Thymus (tissue), 14 donors: ENCODE measurements at places on chromosomes 7 and 10. TPM values are rescaled to one million over a fixed set of nuclear protein-coding genes. Genes with fewer than 3 reads are reported as not detected.
A peak's percentile ranks its signal among the peaks of the same experiment; 100 is the strongest.

Gene CLDN3
- total RNA-seq: 6.0 TPM

Gene CDH23
- total RNA-seq: 9.1 TPM

Gene NCAPG2
- 22.7 TPM for total RNA-seq

Gene LRRC18
- 0.05 TPM for total RNA-seq

Gene CRTAC1
- total RNA-seq: 0.05 TPM

Gene PLEKHS1
- under 0.01 TPM for total RNA-seq

Gene CALN1
- 36.8 TPM for total RNA-seq

Gene TYW1B
- 9.7 TPM for total RNA-seq

Gene CDHR3
- total RNA-seq: 2.2 TPM

Gene PTF1A
- total RNA-seq: not detected

GRCh38 chr7:137873979-137874777 is 27.4 kb upstream of the DGKI start:
- H3K27ac ChIP-seq: no peak overlapping the region
- H3K27me3 ChIP-seq: no peaks in the 10 kb centered on the region
- H3K36me3 ChIP-seq: peaks cover 3% of the 10 kb centered on the region

GRCh38 chr10:69972981-69973397 is 79.7 kb upstream of the MACROH2A2 start:
- no peaks in the 10 kb centered on the region for H3K4me1 ChIP-seq
- no peak for DNase-seq
- no peaks in the 10 kb centered on the region for H3K36me3 ChIP-seq
- no peaks in the 10 kb centered on the region for H3K27me3 ChIP-seq

- no peaks in the 10 kb centered on the region for H3K36me3 ChIP-seq
- H3K27ac ChIP-seq: no peak overlapping the region
- H3K4me1 ChIP-seq: no peaks in the 10 kb centered on the region
- no peak for DNase-seq
- H3K4me3 ChIP-seq: no peak overlapping the region
- H3K27me3 ChIP-seq: no peaks in the 10 kb centered on the region
These were observed 767.2 kb downstream of the NXPH1 start for GRCh38 chr7:9200626-9201025.

- no peak overlapping the region for H3K27ac ChIP-seq
- H3K4me3 ChIP-seq: no peak overlapping the region
- DNase-seq: no peak
- no peaks in the 10 kb centered on the region for H3K27me3 ChIP-seq
These were observed 18.3 kb downstream of the ANKMY2 start for GRCh38 chr7:16627236-16627635.

DNA sequence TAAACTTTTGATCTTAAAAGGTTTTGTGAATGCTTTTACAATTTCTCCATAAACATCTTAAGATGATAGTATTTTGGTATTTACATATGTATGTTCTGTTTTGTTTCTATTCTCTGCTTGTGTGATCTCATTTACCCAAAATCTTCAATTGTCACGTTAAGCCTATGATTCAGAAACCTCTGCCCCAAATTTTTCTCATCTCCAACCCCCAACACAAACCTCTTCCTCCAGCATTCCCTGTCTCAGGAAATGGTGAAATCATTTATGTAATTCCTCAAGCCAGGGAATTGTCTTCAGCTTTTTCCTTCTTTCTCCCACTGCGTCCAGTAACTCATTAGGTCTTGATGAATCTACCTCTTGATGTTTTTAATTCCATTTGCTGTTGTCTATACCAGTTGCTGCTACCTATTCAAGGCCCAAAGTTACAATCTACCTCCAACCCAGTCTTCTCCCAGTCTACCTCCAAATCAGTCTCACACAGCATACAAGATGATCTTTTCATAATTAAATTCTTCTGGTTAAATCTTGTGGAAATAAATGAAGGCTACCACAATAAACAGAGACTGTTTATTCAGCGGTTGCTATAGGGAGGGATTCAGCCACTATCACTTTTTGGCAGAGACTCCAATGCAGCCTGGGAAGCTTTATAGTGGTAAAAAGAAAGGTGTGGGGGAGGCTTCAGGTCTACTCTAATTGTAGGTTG is 5.8 kb downstream of the CFAP69 start:
- no peaks in the 10 kb centered on the region for H3K36me3 ChIP-seq
- no peak overlapping the region for H3K4me3 ChIP-seq
- no peak overlapping the region for H3K27ac ChIP-seq
- peaks cover 4% of the 10 kb centered on the region for H3K27me3 ChIP-seq
- no peaks in the 10 kb centered on the region for H3K4me1 ChIP-seq
- DNase-seq: no peak

- DNase-seq: no peak
- no peak overlapping the region for H3K4me3 ChIP-seq
These were observed 16.7 kb upstream of the MGAM2 start for GRCh38 chr7:142094861-142095260.

GRCh38 chr10:77877441-77878344 is 48.9 kb downstream of the DLG5 start:
- no peaks in the 10 kb centered on the region for H3K36me3 ChIP-seq
- no peak overlapping the region for H3K27ac ChIP-seq
- no peaks in the 10 kb centered on the region for H3K4me1 ChIP-seq

GRCh38 chr7:1541431-1542162 is 11.1 kb downstream of the MAFK start:
- no peaks in the 10 kb centered on the region for H3K27me3 ChIP-seq
- no peak for DNase-seq
- no peak overlapping the region for H3K4me3 ChIP-seq
- H3K4me1 ChIP-seq: peaks cover 19% of the 10 kb centered on the region
- H3K27ac ChIP-seq: no peak overlapping the region

DNA sequence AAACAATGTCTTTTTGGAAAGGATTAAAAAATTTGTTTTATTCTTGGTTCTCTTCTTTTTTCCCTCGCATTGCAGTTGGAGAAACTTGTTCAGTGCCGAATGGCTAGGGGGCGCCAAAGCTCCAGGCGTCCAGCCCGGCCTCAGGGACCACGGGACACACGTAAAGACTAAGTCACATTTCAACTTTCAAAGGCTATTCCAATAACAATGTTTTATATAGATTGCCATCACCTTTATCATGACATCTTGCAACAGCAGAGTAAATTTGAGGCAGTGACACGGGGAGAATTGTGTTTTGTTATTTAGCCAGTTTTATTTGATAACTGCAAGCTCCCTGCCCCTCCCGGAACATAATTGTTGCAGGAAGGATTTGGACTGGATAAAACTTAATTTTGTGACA is 2.2 kb upstream of the IGFBP3 start:
- no peaks in the 10 kb centered on the region for H3K36me3 ChIP-seq
- DNase-seq: peak; percentile 55
- peaks cover 5% of the 10 kb centered on the region for H3K4me1 ChIP-seq
- peaks cover 41% of the 10 kb centered on the region for H3K27me3 ChIP-seq
- H3K4me3 ChIP-seq: no peak overlapping the region

GRCh38 chr10:25294032-25294926 is 119.5 kb downstream of the GPR158 start:
- H3K27me3 ChIP-seq: no peaks in the 10 kb centered on the region
- no peaks in the 10 kb centered on the region for H3K4me1 ChIP-seq
- no peaks in the 10 kb centered on the region for H3K36me3 ChIP-seq

DNA sequence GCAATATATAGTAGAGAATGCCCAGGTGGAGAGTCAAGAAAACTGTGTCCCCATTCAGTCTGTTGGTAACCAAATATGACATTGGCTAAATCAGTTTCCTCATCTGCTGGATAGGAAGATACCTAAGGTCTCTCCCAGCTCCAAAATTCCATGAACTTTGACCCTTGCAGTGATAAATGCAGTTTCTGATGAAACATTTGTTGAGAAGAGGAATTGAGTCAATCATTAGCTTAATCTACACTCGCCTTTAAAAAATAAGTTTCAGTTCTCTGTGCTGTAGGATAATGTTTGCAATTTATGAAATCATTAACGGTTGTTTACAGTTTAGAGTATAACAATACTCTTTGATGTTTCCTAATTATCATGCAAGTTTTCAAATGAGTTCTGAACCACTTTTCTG is 38.0 kb upstream of the SLC25A13 start:
- H3K36me3 ChIP-seq: no peaks in the 10 kb centered on the region
- H3K27me3 ChIP-seq: no peaks in the 10 kb centered on the region
- no peak overlapping the region for H3K27ac ChIP-seq
- H3K4me3 ChIP-seq: no peak overlapping the region

DNA sequence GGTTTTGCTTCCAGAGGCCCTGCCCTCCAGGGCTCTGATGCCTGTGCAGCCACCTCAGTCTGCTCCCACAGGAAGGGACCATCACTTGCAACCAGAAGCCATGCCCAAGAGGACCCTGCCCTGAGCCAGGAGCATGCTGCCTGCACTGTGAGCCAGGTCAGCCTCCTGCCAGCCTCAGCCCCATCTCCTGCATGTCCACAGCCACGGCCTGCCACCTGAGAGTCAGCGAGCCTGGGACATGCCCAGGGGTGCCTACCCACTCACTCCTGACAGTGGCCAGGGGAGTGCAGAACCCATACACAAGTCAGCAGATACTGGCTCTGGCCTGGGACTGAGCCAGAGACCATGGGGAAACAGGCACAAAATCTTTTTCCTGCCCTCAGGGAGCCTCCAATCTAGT is 6.6 kb upstream of the KCP start:
- no peaks in the 10 kb centered on the region for H3K36me3 ChIP-seq
- H3K4me3 ChIP-seq: no peak overlapping the region
- peaks cover 28% of the 10 kb centered on the region for H3K27me3 ChIP-seq
- H3K4me1 ChIP-seq: peaks cover 4% of the 10 kb centered on the region
- no peak for DNase-seq

GRCh38 chr7:66140924-66141323 is 26.3 kb downstream of the CRCP start:
- peaks cover 31% of the 10 kb centered on the region for H3K36me3 ChIP-seq
- no peaks in the 10 kb centered on the region for H3K27me3 ChIP-seq
- H3K27ac ChIP-seq: no peak overlapping the region

DNA sequence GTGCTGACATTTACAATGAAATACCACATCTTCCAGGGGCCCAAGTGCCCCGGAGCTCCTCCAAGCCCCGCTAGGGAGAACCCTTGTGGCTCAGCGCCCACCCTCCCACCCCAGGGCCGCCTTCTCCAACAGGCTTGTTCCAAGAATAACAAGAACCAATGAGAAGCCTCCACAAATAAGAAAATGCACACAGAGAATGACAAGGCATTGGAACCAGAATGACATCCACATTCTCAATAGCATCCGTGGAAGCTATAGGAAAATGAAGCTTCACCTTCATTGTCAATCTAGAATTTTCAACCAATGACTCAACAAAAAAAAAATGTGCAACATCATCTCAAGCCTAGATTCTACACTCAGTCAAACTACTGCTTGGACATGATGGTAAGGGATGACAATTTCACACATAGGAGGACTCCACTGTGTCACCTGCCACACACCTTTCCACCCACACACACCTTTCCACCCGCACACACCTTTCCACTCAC is 50.4 kb upstream of the PPP2R2D start:
- no peak overlapping the region for H3K4me3 ChIP-seq
- H3K4me1 ChIP-seq: no peaks in the 10 kb centered on the region
- H3K27me3 ChIP-seq: no peaks in the 10 kb centered on the region
- no peak overlapping the region for H3K27ac ChIP-seq
- no peaks in the 10 kb centered on the region for H3K36me3 ChIP-seq
- DNase-seq: no peak

GRCh38 chr10:6912424-6912823 is 332.3 kb upstream of the PRKCQ start:
- no peak overlapping the region for H3K4me3 ChIP-seq
- H3K27me3 ChIP-seq: no peaks in the 10 kb centered on the region
- H3K4me1 ChIP-seq: peaks cover 14% of the 10 kb centered on the region
- no peaks in the 10 kb centered on the region for H3K36me3 ChIP-seq
- DNase-seq: no peak
- H3K27ac ChIP-seq: no peak overlapping the region
